Ovary (tissue), 10 donors: ENCODE measurements at places on chromosomes 3 and 15. TPM values are rescaled to one million over a fixed set of nuclear protein-coding genes. Genes with fewer than 3 reads are reported as not detected.

Gene LRRC31
- total RNA-seq, result not detected

DNA sequence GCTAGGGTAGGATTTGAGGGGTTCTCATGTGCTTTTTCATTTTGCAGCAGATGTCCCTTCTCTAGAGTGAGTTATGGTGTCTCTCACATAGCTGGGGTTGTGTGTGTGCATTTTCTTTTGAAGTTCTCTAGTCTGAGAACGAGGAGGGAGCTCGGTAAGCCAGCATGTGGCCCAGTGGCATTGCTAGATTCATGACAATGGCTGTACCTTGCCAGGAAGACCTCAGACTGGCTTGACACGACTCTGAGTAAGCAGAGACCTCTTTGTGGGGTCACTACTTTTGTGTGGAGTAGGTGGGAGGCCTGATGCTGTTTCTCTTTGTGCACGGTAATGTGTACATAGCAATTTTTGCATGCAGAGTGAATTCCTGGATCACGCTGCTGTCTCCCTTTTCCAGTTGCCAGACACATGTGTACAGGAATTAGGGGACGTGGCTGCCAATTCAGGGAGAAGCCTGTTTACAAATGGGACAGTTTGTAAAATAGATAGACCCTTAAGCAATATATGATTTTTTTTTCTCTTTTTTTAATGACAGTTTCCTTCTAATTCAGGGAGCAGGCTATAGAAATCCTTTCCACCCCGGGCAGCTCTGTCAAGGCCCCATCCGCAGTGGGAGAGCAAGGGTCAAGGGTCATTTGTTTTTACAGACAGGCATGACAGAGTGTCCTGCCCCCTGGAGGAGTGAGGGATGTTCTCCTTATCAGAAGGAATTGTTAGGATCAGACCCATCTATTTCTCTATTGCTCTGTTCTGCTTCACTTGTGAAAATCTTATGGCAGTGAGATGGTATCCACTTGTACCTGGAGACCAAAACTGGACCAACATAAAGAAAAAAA, 4.6 kb downstream of the CACNA1D start:
- DNase-seq, result no peak
- H3K4me3 ChIP-seq, result no peak overlapping the region
- no peaks in the 10 kb centered on the region for H3K36me3 ChIP-seq
- no peak overlapping the region for H3K27ac ChIP-seq
- peaks cover 7% of the 10 kb centered on the region for H3K4me1 ChIP-seq
- H3K27me3 ChIP-seq, result no peaks in the 10 kb centered on the region

DNA sequence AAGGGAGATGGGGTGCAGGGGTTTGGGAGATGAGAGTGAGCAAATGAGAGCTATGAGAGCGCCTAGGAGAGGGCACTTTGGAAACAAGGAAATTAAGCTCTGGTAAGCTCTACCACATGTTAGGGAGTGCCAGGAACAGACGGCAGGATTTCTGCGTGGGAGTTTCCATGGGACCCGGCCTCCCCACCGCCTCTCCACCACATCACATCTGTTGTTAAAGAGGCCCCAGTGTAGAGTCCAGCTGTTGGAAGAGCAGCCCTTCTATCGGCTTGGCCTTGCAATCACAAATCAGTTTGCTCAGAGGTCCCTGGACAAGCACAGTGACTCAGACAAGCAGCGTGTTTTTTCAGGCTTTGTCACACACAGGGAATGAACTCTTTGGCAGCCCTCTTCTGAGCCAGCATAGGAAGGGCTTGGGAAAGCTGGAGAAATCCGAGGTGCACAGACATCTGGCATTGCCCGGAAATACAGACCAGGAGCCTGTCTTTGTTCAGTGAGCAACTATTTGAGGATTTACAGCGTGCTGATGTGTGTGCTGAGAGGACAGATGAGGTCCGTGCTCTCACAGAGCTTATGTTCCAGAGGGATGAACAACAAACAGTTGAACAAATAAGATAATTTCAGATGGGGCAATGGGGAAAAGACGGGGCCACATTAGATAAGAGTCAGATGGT, 370.6 kb upstream of the PROK2 start:
- H3K4me3 ChIP-seq, result no peak overlapping the region
- no peaks in the 10 kb centered on the region for H3K36me3 ChIP-seq

DNA sequence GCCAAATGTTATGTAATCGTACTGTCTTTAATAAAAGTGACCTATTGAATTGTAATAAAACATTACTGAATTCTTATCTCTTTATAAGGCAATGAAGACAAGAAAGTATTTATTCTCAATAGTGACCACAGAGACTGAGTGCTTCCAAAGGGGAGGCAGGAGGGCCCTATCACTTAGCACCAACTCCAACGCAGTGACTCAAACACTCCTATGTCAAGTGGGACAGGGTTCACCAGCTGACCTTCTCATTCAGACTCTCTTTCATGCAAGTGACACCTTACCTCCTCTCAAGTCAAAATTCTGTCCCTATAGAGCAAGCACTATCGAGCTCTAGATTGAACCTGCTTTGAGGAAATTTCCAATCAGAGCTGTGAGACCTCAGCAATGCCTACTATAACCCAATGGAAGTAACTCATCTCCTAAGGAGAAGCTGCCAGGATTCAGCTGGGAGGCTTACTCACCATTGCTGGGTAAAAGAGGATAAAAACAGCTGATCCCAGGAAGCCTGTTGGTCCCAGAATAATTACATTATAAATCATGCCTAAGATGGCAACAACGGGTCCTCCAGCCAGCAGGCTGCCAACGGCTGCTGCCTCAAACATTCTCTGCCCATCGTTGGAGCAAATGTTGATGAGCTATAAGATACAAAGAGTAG, 35.6 kb downstream of the ABCC5 start:
- H3K36me3 ChIP-seq, result no peaks in the 10 kb centered on the region
- DNase-seq, result no peak
- H3K27ac ChIP-seq, result no peak overlapping the region
- no peaks in the 10 kb centered on the region for H3K27me3 ChIP-seq
- H3K4me1 ChIP-seq, result peaks cover 1% of the 10 kb centered on the region

Gene HTR3E
- not detected for total RNA-seq

- H3K4me1 ChIP-seq, result no peaks in the 10 kb centered on the region
- no peaks in the 10 kb centered on the region for H3K36me3 ChIP-seq
- DNase-seq, result no peak
- H3K27ac ChIP-seq, result no peak overlapping the region
- H3K4me3 ChIP-seq, result no peak overlapping the region
These were observed 242.5 kb downstream of the IGSF11 start for GRCh38 chr3:118792191-118792590.

DNA sequence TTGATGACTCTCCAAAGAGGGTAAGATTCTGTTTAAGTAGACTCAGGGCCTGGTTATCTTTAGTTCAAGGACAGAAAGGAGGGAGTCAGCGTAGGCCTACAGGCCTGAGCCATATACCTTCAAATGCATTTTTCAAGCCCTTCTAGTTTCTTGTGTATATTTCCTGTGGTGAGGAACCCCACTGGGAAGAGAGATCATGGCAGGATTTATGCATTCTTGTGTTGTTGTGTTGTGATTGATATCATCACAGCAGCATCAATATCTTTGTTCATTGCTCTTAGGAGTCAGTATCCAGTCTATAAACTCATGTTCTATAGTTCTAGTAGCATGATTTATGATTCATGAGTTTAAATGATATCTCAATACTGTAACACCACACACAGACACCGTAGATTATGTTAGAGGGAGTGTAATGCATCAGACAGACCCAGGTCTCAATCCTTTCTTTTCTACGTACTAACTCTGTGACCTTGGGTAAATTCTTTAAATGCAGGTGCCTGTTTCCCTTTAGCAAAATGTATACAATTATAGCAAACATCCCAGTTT, 427.5 kb downstream of the PDCD6IP start:
- no peaks in the 10 kb centered on the region for H3K27me3 ChIP-seq
- no peak overlapping the region for H3K27ac ChIP-seq
- H3K4me1 ChIP-seq, result no peaks in the 10 kb centered on the region
- no peak for DNase-seq
- H3K4me3 ChIP-seq, result no peak overlapping the region
- no peaks in the 10 kb centered on the region for H3K36me3 ChIP-seq

GRCh38 chr15:39088156-39088555, 492.7 kb upstream of the THBS1 start:
- no peak overlapping the region for H3K27ac ChIP-seq
- no peaks in the 10 kb centered on the region for H3K36me3 ChIP-seq
- DNase-seq, result no peak
- no peak overlapping the region for H3K4me3 ChIP-seq
